Dorsolateral prefrontal cortex (tissue), 122 donors: ENCODE measurements at places on chromosomes 5 and 9. TPM values are rescaled to one million over a fixed set of nuclear protein-coding genes. Genes with fewer than 3 reads are reported as not detected.

Gene BSPRY
- total RNA-seq: 2.5 TPM

Gene RAB3C
- 128 TPM for total RNA-seq

Gene ARHGEF37
- 15.7 TPM for total RNA-seq

Gene PCDHGA8
- total RNA-seq: 7.3 TPM

Gene ADCY2
- total RNA-seq: 169 TPM

Gene ZNF483
- 198 TPM for total RNA-seq

Gene CBY3
- total RNA-seq: not detected

Gene PCDHB11
- 7.9 TPM for total RNA-seq

Gene DNAI1
- total RNA-seq: 4.4 TPM

Gene C5orf34
- total RNA-seq: 3.7 TPM

Gene CCL28
- 2.3 TPM for total RNA-seq

Gene PCDHB15
- total RNA-seq: 14.8 TPM

Gene FOXD4L5
- total RNA-seq: 1.1 TPM

Gene PCDHAC2
- 26.3 TPM for total RNA-seq

Gene TIMD4
- not detected for total RNA-seq

Gene F12
- 9.7 TPM for total RNA-seq

Gene GOLM1
- total RNA-seq: 78.9 TPM

Gene CDH12
- total RNA-seq: 13.8 TPM
